ENCODE measurements at places on chromosomes 3 and 15. TPM values are rescaled to one million over a fixed set of nuclear protein-coding genes. Genes with fewer than 3 reads are reported as not detected.
A peak's percentile ranks its signal among the peaks of the same experiment; 100 is the strongest.

DNA sequence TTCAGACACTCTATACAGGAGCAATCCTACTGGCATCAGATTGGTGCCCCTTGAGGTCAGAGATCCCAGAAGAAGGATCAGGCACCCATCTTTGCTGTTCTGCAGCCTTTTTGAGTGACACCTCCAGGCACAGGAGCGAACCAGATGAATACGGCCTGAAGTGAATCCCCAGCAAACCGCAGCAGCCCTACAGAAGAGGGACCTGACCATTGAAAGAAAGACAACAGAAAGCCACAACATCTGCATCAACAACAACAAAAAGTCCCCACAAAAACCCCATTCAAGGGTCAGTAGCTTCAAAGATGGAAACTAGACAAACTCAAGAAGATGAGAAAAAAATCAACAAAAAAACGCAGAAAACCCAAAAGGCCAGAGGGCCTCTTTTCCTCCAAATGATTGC lies 130.4 kb downstream of the PPM1L start:
- DNase-seq: no peak
- H3K4me3 ChIP-seq: no peak overlapping the region
- H3K36me3 ChIP-seq: no peaks in the 10 kb centered on the region
- H3K27me3 ChIP-seq: no peaks in the 10 kb centered on the region
- no peak overlapping the region for H3K27ac ChIP-seq

RAB7A gene
- total RNA-seq: 95.9 TPM

DNA sequence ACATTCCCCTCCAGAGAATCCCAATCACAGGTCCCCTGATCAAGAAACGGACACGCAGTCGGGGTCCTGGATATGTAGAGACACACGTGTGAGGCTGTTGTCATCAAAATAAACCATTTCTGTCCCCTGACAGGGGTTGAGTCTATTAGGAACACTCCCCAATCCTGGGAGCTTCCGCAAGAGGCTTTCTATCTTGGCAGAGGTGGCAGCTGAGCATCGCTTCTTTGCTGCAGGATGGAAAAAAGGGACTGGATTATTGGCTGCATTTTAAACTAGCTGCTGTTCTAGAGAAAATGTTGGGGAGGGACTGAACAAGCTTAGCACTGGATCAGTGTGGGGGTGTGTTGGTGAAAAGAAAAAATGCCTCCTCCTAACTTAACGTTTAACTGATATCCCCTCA lies 2.5 kb upstream of the CNTN4 start:
- H3K27ac ChIP-seq: no peak overlapping the region
- H3K36me3 ChIP-seq: no peaks in the 10 kb centered on the region
- no peak for DNase-seq
- no peaks in the 10 kb centered on the region for H3K4me1 ChIP-seq

APOD gene
- 924 TPM for total RNA-seq

GRCh38 chr3:72384602-72385001 lies 463.6 kb downstream of the SHQ1 start:
- no peak overlapping the region for H3K27ac ChIP-seq
- H3K4me1 ChIP-seq: no peaks in the 10 kb centered on the region
- H3K4me3 ChIP-seq: no peak overlapping the region

DNA sequence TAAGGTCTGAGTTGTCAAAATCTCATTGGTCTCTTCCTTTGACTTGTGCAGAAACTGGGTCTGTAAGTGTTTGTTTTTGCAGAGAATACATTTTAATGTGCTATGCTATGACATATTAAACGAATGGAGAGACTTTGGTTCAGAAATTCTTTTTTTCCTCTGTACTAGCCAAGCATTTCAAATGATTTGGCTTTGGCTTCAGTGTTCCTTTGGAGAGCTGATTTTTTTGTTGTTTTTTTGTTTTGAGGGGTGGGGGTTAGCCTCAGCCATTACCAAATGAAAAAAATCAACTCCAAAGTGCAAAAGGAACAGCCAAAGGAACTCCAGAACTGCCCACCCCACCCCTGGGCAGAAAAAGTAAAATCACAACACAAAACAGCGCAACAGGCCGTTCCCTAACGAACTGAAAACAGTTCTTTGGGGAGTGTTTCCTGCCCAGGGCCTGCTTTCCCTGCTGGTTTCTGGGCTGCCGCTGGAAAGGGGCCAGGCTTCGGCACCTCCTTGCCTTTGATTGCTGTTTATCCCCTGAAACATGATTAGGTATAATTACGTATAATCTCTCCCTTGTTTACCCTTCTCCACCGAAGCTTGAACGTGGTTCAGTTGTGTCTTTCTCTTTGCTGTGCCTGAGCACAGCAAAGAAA lies 57.6 kb upstream of the NEO1 start:
- DNase-seq: no peak
- H3K27ac ChIP-seq: no peak overlapping the region
- H3K36me3 ChIP-seq: no peaks in the 10 kb centered on the region
- H3K27me3 ChIP-seq: no peaks in the 10 kb centered on the region
- H3K4me1 ChIP-seq: no peaks in the 10 kb centered on the region

DNA sequence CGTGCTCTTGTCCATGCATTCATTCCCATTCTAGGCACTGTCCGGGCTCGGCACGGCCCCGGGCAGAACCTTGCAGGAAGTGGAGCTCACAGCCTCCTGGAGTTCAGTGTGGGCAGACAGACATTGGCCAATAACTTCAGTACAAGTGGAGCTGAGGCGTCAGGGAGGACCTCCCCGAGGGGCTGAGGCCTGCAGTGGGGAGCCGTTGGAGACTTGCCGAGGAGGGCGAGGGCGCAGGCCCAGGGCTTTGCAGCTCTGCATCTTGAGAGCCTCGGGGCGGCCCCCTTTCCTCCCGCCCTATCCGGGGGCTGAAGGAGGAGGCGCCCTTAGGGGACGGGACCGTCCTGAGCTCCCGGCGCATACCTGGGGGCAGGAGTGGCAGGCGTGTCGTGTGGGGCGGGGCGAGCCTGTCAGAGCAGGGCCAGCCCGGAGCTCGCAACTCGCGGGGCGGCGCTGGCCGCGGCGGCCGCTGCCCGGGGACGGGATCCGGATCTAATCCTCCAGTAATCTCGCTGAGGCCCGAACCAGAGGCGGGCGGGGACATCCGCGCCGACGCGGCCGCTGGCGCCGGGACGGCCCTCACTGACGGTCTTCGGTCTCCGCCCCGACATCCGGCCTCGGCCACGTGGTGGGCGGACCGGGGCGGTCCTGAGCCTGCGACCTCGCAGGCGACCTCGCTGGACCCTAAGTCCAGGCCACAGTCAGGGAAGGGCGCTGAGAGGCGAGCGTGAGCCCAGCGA lies at the start of gene ACY1:
ACY1 (plus strand) TSS at position 698 of the 740 bp plus-strand sequence. CDS start 530 bp downstream, outside the sequence.
- no peaks in the 10 kb centered on the region for H3K27me3 ChIP-seq
- H3K36me3 ChIP-seq: no peaks in the 10 kb centered on the region
- DNase-seq: peak; percentile 80
- peak within 1 kb of the TSS; percentile 94 for H3K27ac ChIP-seq

WNT7A gene
- 19.8 TPM for total RNA-seq

DNA sequence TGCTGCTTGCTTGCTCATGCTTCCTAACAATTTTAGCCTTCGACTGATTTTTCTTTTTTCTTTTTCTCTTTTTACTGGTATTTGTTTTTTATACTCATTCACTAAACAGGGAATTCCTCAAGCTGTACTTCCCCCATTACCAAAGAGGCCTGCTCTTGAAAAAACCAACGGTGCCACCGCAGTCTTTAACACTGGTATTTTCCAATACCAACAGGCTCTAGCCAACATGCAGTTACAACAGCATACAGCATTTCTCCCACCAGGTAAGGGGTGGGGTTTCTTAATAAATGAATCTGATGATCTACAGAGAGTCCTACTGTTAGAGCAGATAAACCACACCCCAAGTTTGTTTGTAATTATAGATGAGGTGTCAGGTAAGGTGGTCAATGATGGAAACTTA lies 178.8 kb downstream of the MBNL1 start:
- H3K27me3 ChIP-seq: no peaks in the 10 kb centered on the region
- H3K4me3 ChIP-seq: no peak overlapping the region
- H3K36me3 ChIP-seq: no peaks in the 10 kb centered on the region

DNA sequence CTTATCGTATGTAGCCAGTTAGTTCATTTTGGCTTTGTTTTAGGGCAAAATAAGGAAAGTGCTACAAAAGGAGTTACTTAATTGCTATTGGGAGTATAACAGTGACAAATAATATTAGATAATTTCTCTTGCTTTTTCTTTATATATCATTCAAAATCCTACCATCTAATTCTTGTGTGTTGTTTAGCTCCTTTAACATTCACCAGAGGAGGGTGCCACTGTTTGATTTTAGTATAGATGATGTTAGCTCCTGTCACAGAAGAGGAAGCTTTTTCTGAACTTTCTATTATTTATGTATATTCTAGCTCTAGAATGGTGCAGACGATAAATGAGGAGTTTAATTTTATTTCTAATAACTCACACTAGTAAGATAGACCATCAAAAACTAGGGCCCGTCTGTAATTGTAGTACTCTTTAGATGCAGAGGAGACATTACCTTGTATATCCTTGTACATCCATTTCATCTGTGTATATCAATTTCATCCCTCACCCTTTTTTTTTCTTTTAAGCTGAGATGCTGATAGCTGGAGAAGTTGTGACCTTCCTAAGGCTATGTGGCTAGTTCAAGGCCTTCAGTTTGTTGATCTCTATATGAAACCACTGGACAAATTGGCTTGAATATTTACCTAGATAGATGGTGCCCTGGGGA lies 3.0 kb downstream of the PPM1L start:
- no peaks in the 10 kb centered on the region for H3K27me3 ChIP-seq
- H3K27ac ChIP-seq: no peak overlapping the region
- no peaks in the 10 kb centered on the region for H3K4me1 ChIP-seq

ADAMTS17 gene
- 8.1 TPM for total RNA-seq

EFCC1 gene
- 1.2 TPM for total RNA-seq

NTRK3 gene
- 23.9 TPM for total RNA-seq

GNB4 gene
- 67.6 TPM for total RNA-seq

DNA sequence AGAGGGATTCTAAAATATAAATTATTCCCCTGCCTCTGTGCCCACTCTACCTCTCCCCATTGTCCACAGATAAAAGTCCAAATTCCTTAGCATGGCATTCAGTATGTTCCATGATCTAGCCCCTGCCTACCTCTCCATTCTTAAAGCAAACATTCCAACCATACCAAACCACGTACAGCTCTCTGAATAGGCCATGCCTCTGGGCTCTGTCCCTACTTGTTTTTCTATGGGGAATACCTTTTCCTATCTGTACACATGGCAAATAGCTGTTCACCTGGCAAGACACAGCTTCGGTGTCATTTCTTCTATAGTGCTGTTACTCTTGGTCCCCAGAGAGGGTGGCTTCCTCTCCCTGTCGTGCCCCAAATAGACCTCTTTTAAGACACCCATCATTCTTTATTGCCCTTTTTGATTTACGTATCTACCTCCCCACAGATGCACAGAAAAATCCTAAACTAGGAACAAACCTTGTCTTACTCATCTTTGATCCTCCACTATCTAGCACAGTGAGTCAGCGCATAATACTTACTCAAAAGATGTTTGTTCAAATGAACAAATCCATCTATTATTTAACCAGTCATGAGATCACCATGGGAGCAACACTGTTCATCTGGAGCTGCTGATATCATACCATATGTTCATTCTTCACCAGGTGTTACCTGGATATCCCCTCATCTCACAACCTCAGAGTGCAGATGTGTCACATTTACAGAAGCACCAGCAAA lies 329.8 kb downstream of the THSD4 start:
- no peak for DNase-seq
- H3K4me1 ChIP-seq: no peaks in the 10 kb centered on the region
- no peaks in the 10 kb centered on the region for H3K27me3 ChIP-seq
- H3K27ac ChIP-seq: no peak overlapping the region

DNA sequence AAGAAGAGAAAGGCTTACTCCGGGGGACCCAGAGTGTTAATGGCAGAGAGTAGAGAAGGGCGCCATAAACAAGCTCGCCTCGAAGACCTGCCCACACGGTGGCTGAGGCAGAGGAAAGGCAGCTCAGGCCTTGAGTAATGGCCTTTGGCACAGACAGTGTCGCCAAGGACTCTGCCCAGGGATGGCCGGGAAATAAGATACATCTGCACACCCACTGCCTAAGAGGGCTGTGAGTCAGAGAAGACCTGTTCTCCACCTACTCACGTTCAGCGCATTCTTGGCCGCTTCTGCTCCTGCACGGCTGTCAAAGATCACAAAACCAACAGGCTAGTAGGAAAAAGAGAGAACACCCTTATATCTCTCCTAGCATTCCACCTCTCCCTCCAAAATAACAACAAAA lies 26.2 kb downstream of the RBPMS2 start:
- no peaks in the 10 kb centered on the region for H3K27me3 ChIP-seq
- DNase-seq: peak; percentile 71

DNA sequence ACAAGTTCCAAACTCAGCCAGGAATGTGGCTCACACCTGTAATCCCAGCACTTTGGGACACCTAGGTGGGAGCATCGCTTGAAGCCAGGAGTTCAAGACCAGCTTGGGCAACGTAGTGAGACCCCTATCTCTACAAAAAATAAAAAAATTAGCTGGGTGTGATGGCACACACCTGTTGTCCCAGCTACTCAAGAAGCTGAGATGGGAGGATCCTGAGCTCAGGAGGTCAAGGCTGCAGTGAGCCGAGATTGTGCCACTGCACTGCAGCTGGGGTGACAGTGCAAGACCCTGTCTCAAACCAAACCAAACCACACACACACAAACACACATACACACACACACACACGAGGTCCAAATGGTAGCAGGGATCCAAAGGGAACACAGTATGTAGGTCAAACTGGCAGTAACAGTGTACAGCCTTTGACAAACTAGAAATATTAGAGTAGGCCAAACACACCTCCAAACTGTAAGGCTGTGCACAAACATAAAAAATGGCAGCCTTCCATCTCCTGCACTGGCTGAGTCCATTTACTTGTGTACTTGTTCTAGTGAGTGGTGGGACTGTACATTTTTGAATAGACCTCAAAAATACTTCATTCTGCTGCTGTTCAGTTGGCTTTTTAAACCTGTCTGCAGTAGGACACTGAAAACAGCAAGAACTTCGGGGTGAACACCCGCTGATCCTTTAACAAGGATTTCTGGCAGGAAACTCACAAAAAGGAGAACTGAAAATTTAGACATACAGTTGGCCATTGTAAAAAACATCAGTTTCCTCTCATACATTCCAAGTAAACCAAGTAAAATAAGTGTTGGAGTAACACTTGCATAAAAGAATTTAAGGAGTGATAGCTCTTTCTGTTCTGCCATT lies 33.6 kb downstream of the INTS14 start:
- no peaks in the 10 kb centered on the region for H3K36me3 ChIP-seq
- no peaks in the 10 kb centered on the region for H3K27me3 ChIP-seq
- no peak overlapping the region for H3K27ac ChIP-seq
- no peaks in the 10 kb centered on the region for H3K4me1 ChIP-seq
- no peak for DNase-seq

- DNase-seq: no peak
- no peaks in the 10 kb centered on the region for H3K36me3 ChIP-seq
- H3K27ac ChIP-seq: no peak overlapping the region
- H3K4me3 ChIP-seq: no peak overlapping the region
- H3K27me3 ChIP-seq: no peaks in the 10 kb centered on the region
Observed at GRCh38 chr3:172904711-172905373, 154.3 kb downstream of the ECT2 start.

CYP1A2 gene
- total RNA-seq: not detected

CCDC50 gene
- total RNA-seq: 103 TPM

CLSTN2 gene
- 14.4 TPM for total RNA-seq
